Forelimb muscle (tissue), 1 donor: ENCODE measurements at places on chromosomes 11 and 22.

GRCh38 chr22:24952837-24953383 is 394 bp downstream of the KIAA1671 start:
- no peak for DNase-seq

DNA sequence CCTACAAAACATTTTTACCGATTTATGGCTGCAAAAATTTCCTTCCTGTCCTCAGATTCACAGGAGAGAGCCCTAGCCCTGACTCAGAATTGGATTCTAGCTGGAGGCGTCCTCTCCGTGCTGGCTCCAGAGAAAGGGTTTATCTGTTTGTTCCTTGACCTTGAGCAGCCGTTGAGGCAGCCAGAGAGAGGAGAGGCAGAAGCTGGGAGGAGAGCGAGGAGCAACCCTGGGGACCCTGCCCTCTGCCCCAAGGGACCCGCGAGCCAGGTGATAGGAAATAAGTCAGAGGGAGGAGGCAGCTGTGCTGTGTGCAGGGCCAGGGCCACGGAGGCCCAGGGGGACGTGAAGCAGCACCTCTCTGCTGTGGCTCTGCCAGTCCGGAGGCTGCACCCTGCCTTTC is 75.6 kb downstream of the IGLL1 start:
- no peak for DNase-seq

DNA sequence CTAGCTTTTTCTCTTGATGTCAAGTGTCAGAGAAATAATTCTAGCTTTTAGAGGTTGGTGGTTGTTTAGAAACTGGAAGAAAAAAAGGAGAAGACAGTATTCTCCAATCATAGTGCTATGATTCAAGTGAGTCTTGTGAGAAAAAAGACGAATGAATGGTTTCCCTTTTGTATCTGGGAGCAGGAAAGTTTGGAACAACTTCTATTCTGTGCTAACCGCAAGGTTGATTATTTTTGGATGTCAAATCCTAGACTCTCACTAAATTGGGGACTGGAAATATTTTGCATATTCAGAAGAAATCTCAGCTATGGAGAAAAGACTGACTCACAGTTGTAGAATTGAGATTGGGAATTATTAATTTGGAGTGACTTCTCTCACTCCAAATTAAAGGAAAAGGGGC is 69.2 kb downstream of the SYT13 start:
- DNase-seq = no peak

- DNase-seq = no peak
Observed at GRCh38 chr11:131157678-131158077, 212.7 kb upstream of the NTM start.

GRCh38 chr11:27266125-27266524 is 96.9 kb downstream of the CCDC34 start:
- no peak for DNase-seq

DNA sequence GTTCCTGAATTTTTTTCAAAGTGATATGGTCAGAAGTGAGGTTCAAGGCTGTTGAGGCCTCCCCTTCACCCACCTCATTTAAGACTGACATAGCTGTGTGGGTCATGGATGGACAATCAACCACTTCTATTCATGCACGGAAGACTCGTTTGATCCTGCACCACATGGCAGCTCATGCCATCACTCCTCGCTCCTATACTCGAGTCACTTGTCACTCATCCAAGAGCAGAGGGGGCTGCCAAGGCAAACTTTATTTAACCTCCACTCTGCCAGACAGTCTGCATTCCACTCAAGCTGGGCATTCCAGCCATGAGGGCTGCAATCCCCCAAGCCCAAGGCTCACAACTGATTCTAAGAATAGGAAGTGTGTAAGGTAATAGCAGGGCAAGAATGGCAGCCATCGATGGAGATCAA is 34.1 kb downstream of the SNX19 start:
- no peak for DNase-seq

- DNase-seq = no peak
Observed at GRCh38 chr11:80473562-80473961, 1032.7 kb upstream of the TENM4 start.

- DNase-seq = no peak
Observed at GRCh38 chr22:22118987-22119386, 125.6 kb upstream of the VPREB1 start.

- DNase-seq = no peak
Observed at GRCh38 chr11:86765203-86765602, 35.1 kb upstream of the PRSS23 start.
